Stimulated activated CD8-positive, alpha-beta memory T cell treated with anti-CD3 and anti-CD28 coated beads, Interleukin-15, amount 100 ng/mL, for 48 hours (primary cell): ENCODE measurements at places on chromosomes 3 and 15.

GRCh38 chr3:45109771-45110508, 36.2 kb downstream of the CDCP1 start:
- no peak for DNase-seq

DNA sequence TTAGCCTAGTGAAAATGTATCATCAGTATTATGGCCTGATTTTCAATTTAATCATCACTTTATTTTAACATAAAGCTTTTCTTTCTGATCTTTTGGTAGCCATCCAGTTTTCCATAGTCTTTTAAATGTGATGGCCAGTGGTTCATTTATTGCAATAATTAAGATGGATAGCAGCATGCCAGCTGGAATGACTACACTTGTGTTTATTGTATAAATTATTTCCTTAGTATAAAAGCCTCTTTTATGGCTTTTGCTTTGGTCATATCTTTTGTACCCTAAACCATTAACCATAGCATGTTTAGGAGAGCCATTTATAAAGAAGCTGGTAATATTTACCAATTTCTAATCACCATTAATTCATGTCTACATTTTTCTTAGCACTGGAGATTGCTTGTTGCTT, 31.7 kb downstream of the ALCAM start:
- DNase-seq = no peak

- no peak for DNase-seq
Observed at GRCh38 chr3:139378587-139379241, 10.7 kb downstream of the COPB2 start.

- no peak for DNase-seq
Observed at GRCh38 chr3:114060906-114061655, 4.5 kb downstream of the QTRT2 start.

- no peak for DNase-seq
Observed at GRCh38 chr3:117914540-117915100, 1120.0 kb downstream of the IGSF11 start.

GRCh38 chr3:180188512-180189309, 152.0 kb upstream of the PEX5L start:
- no peak for DNase-seq

DNA sequence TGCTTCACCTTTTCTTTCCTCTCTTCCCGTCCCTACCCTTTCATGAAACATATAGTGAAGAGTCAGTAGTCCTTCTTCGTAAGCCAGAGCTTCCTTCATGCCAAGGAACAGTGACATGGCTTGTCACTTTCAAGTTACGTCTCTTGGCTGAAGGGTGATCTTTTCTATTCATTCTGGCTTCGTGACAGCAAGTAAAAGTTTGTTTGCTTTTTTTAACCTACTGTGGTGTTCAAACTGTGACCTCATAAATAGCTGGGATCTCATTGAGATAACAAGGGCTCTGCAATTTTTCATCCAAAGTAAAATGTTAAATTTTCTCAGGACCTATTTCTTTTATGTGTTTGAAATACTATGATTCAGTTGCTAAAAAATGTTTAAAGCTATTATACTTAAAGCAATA, 10.5 kb downstream of the CDIN1 start:
- DNase-seq = no peak

GRCh38 chr3:19945534-19945933, 1.4 kb upstream of the RAB5A start:
- no peak for DNase-seq

DNA sequence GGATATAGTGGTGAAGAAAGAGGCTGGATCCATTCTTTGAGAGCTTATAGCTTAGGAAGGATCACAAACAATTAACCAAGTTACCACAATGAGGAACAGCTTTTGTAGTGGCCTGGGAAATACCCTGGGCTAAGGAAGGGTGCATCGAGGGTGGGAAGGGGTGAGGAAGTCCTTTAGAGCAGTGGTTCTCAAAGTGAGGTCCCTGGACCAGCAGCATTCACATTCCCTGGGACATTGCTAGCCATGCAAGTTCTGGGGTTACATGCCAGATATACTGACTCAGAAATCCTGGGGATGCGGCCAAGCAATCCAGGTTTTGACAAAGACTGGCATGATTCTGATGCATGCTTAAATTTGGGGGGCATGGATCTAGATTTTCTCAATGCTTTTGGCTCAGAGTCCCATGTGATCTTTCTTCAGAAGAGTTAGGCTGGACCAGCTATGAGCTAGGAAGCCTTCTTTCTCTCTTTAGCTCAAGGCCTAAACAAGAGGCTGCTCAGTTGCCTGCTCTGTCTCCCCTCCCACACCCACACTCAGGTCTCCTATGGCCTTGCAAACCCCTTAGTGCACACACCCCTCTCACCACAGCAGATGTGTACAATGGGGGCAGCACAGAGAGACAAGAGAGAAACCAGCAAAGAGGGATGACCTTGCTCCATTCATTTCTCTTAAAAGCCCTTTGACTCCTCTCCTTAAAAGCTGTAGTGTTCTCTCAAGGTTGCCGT, 1.8 kb upstream of the CCR1 start:
- DNase-seq = no peak

DNA sequence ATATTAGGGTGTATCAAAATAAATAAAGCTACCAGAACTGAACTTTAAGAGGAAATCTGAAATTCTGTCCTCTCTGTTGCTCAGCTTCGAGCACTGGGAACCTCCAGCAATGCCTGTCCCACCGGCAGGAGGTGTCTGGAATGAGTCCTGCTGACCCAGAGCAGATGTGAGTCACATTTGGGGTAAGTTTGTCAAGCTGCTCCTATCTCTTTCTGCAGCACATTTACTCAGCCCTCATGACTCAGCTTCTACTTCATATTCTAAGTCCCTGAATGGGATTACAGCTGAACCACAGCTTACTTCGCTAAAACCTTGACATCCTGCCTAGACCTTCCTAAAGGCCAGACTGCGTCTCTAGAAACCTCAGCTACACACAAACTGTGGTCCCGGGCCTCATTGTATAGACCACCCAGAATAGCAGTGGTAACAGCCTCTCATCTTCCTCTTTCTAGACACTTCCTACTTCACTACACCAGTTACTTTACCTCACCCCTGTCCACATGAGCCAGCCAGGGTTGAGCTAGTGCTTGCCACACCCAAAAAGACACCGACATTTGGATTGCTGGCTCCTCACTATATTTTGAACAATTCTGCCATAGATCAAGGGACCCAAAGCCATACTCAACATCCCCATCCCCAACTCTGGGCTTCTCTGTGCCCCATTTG, 109.6 kb upstream of the TMCO5A start:
- DNase-seq = no peak

- no peak for DNase-seq
Observed at GRCh38 chr15:91522605-91523332, 330.7 kb upstream of the SLCO3A1 start.

DNA sequence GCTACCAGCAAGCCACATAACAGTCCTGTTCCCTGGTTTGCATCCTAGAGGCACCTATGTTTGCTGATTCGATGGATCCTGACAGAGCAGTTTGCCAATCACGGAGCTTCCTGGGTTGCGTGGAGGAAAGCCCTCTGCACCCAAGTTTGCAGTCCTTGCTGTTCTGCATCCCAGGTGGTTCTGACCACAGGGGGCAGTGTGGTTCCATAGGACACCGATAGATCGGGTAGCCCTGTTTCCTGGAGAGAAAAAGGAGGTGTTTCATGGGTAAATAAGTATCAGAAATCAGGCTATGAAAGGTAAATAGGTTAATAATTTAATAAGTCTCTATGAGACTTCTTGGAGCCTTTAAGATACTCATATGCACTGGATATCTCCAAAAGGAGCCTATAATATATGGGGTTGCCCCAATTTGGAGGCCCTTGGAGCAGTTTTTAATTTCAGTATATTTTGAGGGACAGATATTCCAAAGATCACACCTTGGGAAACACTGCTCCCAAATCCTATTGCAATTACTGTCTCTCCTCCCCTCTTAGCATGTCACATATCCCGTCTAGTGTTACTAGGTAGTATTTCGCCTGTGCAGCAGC, 194.6 kb upstream of the TPM1 start:
- DNase-seq = peak; percentile 10

DNA sequence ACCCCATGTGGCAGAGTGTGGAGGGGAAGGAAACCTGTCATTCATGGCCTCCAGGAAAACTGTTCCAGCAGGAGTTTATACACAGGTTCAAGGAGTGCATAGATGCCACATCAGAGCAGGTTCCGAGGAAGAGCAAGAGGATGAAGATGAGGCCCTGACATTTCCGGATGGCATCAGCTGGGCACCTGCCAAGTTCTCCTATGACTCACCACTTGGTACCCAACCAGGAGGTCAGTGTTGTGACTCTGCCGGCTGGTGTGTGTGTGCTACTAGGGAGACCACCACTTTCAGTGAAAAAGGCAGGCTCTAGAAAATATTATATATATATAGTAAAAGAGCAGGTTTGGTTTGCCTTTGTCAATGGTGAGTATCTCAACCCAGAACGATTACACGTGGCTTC, 69.3 kb downstream of the NTRK3 start:
- no peak for DNase-seq

GRCh38 chr3:149018247-149018646, 26.9 kb downstream of the GYG1 start:
- no peak for DNase-seq

GRCh38 chr15:42171122-42171521, 14.7 kb upstream of the PLA2G4F start:
- no peak for DNase-seq

DNA sequence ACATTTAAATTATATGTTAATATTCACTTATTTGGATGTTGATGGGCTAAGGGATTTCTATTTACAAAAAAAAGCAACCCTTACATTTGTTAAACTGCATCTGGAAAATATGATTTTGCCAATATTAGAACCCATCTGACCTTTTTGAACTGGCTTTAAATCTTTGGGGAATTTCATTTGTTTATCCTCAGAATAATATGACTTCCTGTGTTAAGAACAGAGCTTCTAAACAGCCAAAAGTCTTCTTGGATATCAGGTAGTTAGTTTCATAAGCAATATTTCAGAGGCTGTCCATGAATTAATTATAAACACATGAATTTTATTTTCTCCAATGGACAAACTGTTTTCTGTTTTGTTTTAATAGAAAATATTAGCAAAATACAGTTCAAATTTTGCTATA, 301.9 kb upstream of the AGTR1 start:
- DNase-seq = no peak

GRCh38 chr3:74442683-74443082, 171.8 kb downstream of the CNTN3 start:
- no peak for DNase-seq

- no peak for DNase-seq
Observed at GRCh38 chr3:184952671-184953070, 140.7 kb downstream of the VPS8 start.

DNA sequence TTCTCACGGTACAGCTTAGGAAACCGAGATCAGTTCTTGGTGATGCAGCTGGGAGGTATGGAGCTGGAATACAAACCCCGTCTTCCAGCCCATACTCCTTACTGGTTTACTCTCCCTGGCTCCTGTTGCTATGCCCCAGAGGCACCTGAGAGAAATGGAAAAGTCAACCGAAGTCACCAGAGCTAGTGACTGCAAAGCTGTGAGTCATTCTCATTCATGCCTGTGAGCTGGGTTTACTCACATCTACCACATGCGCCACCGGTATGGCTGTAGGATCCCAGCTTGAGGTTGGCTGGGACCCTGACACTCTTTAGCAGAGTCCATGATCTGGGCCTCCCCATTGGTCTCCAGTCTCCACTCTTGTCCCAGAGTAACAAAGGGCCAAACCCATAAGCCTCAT, 111.5 kb upstream of the ETV5 start:
- no peak for DNase-seq

GRCh38 chr3:194686816-194687637, 1.3 kb downstream of the FAM43A start:
- no peak for DNase-seq

GRCh38 chr3:58696093-58696492, 29.5 kb upstream of the FAM3D start:
- no peak for DNase-seq

DNA sequence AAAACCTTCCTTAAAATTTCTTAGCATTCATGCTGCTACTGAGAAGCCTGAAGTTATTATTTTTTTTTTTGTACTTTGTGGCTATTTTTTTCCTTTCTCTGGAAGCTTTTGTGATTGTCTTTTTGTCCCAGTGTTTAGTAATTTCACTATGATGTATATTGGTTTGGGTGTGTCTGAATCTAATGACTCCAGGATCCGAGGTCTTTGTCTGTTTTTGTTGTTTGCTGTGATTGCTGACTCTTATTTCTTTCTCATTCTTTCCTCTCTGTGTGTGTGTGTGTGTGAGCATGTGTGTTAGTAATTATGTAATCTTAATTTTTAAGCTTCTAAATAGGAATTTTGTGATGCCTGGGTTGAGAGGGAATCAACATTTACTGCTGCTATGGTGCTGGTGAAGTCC, 152.0 kb downstream of the RAP2B start:
- no peak for DNase-seq

DNA sequence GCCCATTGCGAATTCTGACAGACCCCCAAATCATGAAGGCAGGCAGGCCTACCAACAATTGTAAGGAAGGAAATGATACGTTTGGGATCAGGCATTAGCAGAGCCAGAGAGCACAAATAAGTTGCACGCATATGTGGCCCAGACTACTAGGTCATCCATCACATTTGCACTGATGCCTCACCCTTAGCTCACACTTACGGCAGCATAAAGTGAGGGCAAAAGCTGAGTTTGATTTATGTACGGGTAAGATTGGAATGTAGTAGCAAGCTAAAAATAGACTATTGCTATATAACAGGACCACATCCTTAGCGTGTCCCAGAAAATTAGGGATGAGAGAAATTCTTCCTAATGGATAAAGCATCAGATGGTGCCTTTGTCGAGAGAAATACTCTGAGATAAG, 58.6 kb downstream of the QTRT2 start:
- DNase-seq = no peak

- DNase-seq = no peak
Observed at GRCh38 chr15:63668601-63669000, 71.4 kb downstream of the FBXL22 start.

GRCh38 chr3:22612927-22613326, 590.2 kb upstream of the UBE2E2 start:
- no peak for DNase-seq

- DNase-seq = no peak
Observed at GRCh38 chr3:129412542-129413198, 15.8 kb downstream of the EFCAB12 start.

- DNase-seq = no peak
Observed at GRCh38 chr15:76108021-76108723, 48.4 kb downstream of the TMEM266 start.

- DNase-seq = no peak
Observed at GRCh38 chr15:63015618-63016017, 26.9 kb upstream of the TPM1 start.

DNA sequence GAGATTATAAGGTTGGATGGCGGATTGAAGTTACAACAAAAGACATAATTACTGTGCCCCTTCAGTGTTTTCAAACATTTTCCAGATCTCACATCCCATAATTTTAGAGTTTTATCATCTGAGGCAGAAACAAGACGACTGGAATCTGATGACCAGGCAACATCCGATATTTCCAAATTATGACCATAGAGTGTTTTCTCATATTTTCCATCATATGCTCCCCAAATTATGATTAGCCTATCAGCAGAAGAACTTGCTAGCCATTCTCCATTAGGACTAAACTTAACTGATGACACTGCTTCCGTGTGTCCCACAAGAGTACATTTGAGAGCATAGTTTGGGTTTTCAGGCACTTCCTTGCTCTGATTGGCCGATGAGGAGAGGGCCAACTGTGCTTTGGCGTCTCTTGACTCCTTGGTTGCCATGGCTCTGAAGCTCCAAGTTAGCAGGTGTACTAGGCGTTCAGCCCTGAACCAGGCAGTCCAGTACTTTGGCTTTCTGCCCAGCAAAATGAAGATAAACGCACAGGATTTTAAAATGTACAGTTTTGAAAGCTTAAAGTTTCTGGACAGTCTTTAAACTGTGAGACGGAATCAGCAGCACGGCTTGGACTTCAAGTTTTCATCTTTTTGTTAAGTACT, 638 bp downstream of the WDR5B start:
- peak; percentile 30 for DNase-seq

GRCh38 chr3:132231633-132232032, 85.6 kb upstream of the ACP3 start:
- DNase-seq = no peak
